AG20443 (cell line): ENCODE measurements at places on chromosomes 16 and 17.

DNA sequence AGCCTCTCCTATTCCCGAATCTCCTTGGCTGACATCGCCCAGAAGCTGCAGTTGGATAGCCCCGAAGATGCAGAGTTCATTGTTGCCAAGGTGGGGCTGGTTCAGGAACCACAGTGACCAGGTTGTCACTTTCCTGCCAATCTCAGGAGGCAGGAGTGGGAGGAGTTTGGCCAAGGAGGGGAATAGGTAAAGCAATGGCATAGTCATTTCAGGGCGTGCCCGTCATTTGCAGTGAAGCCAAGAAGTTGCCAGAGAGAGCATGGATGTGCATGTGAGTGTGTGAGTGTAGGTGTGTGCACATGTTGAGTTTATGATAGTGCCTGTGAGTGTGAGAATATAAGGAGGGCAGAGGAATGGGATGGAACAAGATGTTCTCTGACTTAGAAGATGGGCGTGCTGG lies 14.8 kb downstream of the PSMD3 start:
- no peak for DNase-seq

DNA sequence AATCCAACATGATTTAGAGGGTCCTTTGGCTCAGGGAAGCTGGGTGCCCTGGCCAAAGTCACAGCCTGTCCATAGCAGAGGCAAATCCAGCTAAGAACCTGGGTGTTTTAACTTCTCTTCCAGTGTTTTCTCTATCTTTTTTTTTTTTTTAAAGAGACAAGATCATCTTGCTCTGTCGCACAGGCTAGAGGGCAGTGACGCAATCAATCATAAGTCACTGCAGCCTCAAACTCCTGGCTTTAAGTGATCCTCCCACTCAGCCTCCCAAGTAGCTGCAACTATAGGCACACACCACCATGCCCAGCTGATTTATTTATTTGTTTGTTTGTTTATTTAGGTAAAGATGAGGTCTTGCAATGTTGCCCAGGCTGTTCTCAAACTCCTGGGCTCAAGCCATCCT lies 14.8 kb upstream of the GRIN2A start:
- no peak for DNase-seq

GRCh38 chr17:59498530-59499307 lies 66.7 kb upstream of the DHX40 start:
- no peak for DNase-seq

GRCh38 chr16:66881014-66881417 lies 701 bp downstream of the PDP2 start:
- no peak for DNase-seq

GRCh38 chr17:81869221-81870130 lies 1.7 kb downstream of the ARHGDIA start:
- DNase-seq, result peak; percentile 62

DNA sequence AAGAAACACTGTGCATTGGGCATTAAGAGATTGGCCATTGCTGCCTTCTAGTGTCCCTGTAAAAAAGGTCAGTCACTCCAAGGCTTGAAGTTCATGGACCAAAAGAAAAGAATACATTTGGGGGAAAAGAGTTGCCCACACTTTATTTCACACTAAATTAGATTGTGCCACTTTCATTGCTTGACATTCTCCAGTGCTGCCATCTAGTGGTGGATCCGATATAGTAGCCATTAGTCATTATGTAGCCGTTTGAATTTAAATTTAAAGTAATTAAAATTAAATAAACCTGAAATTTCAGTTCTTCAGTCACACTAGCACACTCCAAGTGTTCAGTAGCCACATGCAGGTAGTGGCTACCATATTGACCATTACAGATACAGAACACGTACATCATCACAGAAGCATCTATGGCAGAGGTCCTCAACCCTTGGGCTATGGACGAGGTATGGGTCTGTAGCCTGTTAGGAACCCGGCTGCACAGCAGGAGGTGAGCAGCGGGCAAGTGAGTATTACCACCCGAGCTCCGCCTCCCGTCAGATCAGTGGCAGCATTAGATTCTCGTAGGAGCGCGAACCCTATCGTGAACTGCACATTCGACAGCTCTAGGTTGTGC lies 21.9 kb upstream of the CDH5 start:
- peak; percentile 60 for DNase-seq
